A673 (cell line): ENCODE measurements at places on chromosomes 7 and 10. TPM values are rescaled to one million over a fixed set of nuclear protein-coding genes. Genes with fewer than 3 reads are reported as not detected.

DNA sequence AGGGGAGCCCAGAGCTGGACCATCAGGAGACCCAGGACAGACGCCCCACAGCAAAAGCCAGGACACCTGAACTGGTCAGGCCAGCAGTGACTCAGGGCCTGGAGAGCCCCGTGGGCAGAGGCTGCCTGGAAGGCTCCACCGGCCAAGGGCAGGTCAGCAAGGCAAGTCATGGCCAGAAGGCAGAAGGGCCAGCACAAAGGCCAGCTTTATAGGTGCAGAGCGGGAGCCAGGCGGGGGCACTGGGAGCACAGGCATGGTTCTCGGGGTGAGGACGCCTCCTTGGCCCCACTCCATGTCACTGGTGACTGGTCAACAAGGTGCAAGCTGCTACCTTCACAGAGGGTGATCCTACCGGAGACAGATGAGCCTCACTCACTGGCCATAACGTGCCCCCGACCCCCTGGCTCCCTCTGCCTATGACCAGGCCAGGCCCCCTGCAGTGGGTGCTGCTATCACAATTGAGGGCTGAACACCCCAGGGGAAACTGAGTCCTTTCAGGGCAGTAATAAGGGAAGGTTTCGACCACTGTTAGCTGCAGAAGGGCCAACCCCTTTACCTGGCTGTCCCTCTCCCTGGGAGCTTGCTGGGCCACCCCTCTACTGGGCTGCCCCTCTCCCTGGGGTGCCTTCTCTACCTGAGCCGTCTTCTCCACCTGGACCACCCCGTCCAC, 317.4 kb downstream of the PTPRN2 start:
- no peak for DNase-seq

DNA sequence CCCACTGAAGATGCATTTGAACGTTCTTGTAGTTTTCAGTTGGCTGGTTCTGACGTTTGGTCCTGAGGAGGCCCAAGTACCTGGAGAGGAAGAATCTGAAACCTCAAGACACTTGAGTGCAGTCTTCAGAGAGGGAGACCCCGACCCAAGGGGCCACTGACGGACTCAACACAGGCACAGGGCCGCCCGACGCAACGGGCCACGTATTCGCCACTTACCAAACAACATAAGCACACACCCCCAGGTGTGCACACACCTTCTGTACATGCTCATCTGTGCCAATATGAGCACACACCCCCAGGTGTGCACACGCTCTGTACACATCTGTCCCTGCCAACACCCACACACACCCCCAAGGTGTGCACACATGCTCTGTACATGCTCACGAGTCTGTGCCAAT, 68.5 kb downstream of the DIP2C start:
- DNase-seq: no peak

DNA sequence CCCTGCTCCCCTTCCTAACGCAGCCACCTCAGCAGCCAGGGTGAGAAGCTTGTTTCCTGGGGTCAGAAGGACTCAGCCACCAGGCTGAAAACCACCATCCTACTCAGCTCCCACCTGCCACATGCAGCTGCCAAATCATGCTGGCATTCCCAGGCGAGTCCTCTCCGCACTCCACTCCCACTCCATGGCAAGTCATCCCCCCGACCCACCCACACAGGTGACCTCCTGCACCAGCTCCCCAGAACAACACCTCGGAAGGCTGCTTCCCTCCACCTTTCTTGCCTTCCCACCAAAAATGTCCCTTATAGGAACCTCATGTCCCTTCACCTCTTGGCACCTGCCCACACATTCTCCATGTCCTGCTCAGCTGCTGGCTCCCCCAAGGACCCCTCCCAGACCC, 4.6 kb downstream of the PDAP1 start:
- no peak for DNase-seq

DNA sequence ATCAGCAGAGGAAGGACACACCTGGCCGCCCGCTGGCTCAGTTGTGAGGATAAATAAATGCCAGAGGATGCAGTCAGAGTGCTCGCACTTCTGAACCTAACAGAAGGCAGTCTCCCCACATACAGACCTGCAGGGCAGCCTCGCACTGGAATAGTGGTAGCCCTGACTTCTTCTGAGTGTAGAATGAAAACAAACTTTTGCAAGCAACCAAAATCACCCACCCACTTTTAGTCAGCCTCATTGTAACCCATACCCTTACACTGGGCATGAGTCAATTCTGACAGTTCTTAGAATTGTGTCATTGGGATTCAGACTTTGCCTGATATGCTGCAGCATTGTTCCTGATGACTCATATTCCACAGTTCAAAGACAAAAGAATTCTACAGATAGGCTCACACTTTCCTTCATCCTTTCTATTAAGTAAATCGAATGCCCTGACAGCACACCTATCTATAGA, 167.0 kb upstream of the CDK1 start:
- peak; percentile 45 for DNase-seq

- no peak for DNase-seq
Measured at GRCh38 chr10:97977673-97978072, 52.7 kb downstream of the CRTAC1 start.

Gene MAT1A
- not detected in 2 replicates for total RNA-seq

Gene ZNF853
- total RNA-seq: 3.4 and 6.4 TPM in 2 replicates
